Suppressor macrophage treated with lipopolysaccharide for 4 hours (primary cell): ENCODE measurements at places on chromosomes 16 and 17.

- DNase-seq: no peak
Measured at GRCh38 chr16:85249418-85250146, 137.3 kb upstream of the CIBAR2 start.

DNA sequence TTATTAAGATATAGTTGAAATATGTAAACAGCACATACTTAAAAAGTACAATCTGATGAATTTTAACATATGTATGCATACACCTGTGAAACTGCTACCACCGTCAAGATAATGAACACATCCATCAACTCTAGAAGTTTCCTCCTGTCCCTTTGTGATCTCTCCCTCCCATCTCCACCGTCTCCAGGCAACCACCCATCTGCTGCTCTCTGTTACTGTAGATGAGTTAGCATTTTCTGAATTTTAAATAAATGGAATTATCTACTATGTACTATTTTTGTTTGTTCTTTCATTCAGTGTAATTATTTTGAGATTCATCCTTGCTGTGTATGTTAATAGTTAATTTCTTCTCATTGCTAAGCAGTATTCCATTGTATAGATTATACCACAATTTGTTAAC is 40.2 kb upstream of the SMPD3 start:
- DNase-seq: no peak

- DNase-seq: peak; percentile 78
Measured at GRCh38 chr17:39122991-39123390, 28.4 kb downstream of the PLXDC1 start.

- no peak for DNase-seq
Measured at GRCh38 chr16:85329059-85329812, 217.0 kb upstream of the CIBAR2 start.

DNA sequence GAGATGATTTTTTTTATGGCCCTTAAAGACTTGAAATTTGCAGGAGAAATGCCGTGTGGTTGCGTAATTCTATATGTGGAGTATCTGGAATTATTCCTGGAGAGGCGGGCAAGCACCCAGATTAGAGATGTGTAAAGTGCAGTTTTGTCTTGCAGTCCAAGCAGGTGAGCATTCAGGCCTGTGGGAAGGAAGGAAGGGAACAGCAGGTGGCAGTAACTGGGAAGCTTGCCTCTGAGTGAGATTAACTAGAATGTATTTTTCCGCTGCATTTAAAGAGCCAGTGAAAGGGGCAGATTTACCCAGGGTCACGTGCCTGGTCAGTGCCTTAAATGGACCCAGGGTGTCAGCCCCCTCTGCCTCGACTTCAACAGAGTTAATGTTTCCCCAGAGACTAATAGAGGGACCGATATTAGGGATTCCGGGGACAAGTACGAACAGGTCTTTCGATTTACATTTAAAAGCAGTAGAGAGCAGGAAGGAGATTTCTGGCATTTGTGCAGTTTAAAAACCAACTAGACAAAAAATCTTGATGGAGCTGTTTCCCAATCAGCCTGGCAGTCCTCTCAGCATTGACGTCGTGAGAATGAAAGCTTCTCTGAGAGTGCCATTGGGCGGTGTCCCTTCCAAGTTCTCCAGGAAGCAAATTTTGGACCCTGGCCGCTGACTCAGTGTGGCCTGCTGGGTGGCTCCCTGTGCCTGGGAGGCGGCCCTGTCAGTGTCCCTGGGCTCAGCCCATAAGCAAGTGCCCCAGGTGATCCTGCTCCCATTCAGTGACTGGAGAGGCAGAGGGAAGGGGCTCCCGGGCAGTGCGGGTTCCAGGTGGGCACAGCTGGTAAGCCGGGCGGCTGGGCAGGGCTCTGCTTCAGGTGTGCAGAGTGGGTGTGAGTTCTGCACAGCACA is 38.2 kb downstream of the KSR1 start:
- peak; percentile 80 for DNase-seq

GRCh38 chr17:28330671-28331070 is 4.6 kb downstream of the IFT20 start:
- DNase-seq: no peak

- DNase-seq: no peak
Measured at GRCh38 chr17:40475234-40475908, 26.1 kb downstream of the TNS4 start.

GRCh38 chr17:68089881-68090280 is 54.3 kb downstream of the KPNA2 start:
- peak; percentile 96 for DNase-seq

DNA sequence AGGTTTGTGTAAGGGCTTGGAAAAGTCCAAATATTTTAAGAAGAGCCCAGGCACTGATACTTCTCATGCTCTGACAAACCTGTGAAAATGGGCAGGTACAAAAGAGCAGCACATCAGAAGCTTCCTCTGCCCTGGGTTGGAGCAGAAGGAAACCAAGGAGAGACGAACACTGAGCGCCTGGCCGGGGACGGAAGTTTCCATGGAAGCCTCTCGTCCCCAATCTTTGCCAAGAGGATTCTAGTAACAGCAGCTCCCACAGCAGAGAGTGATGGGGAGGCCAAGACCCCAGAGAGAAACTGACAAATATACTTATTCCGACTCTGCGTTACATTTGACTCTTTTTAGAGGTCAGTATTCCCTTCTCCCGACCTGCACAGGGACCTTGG is 268.5 kb downstream of the C16orf95 start:
- DNase-seq: no peak

GRCh38 chr17:12492450-12492849 is 173.2 kb upstream of the MYOCD start:
- no peak for DNase-seq

GRCh38 chr16:51440131-51440889 is 289.2 kb upstream of the SALL1 start:
- DNase-seq: no peak

- no peak for DNase-seq
Measured at GRCh38 chr16:75026892-75027391, 28.1 kb downstream of the ZNRF1 start.

GRCh38 chr16:80116711-80117110 is 424.1 kb upstream of the DYNLRB2 start:
- no peak for DNase-seq

DNA sequence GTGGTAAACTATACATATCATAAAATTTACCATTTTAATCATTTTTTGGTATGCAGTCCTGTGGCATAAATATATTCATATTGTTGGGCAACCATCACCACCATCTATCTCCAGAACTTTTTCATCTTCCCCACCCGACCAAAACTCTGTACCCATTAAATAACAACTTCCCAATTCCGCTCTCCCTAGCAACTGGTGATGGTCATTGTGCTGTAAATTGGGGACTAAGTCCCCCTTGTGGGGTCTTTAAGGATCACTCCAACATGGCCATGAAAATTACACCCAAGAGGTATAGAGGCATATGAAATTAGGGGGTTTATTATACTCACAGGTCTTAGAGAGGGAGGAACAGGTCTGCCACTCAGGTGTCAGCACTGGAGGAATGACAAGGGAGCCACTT is 57.4 kb upstream of the NKD1 start:
- DNase-seq: no peak

- no peak for DNase-seq
Measured at GRCh38 chr17:80160536-80160935, 9.3 kb upstream of the CARD14 start.

GRCh38 chr16:506246-506546 is 21.3 kb upstream of the CAPN15 start:
- DNase-seq: no peak

DNA sequence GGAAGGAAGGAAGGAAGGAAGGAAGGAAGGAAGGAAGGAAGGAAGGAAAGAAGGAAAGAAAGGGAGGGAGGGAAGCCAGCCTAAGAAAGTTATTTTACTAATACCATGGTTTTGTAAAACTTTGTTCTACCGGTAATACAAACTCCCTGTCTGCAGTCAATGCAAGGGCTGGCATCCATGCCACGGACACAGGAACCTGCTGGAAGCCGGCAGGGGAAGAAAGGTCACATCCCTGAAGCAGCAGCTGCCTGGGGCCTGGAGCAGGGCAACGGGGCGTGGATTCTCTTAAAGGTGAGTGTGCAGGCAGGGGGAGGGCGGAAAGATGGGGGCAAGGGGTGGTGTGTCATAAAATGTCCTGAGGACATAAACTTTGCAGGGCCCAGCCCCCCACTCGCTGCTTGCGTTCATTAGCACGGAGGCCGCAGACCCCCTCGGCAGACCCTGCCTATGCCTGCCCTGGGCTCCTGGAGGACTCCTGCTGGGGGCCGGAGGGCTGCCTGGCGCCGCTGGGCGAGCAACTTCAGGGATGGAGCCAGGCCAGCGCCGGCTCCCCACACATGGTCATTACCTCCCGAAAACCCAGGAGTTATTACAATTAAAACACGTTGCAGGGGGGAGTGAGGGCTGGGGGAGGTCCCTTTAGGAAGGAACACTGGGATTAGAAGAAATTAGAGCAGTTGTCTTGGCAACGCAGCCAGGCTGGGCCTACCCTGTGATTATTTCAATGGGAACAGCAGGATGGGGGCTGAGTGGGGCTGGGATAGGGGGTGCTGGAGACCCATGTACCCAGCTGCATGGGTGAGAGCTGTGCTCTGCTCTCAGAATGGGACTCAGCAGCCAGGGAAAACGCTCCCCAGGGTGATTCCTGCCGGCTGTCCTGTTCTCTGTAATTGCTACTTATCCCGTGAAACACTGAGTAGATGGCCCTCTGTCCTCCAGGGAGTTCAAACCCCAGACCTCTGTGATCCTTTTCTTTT is 257.9 kb downstream of the SOX9 start:
- DNase-seq: no peak

DNA sequence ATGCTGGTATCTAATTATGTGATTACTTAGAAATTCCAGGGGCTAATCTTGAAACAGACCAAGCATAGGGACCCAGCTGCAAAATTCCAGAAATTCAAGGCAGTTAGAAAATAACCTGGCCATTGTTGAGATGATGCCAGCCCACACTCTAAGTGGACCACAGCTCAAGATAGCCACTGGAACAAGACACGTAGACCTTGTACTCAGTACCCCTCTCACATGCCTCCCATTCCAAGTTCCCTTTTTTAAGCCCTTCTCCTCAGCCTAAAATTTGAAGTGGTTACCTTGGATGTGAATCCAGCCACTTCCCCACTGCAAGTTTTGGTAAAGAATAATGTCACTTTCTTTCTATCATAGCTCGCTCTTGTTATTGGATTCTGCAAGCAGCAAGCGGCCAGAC is 4.1 kb upstream of the ZNF19 start:
- no peak for DNase-seq

DNA sequence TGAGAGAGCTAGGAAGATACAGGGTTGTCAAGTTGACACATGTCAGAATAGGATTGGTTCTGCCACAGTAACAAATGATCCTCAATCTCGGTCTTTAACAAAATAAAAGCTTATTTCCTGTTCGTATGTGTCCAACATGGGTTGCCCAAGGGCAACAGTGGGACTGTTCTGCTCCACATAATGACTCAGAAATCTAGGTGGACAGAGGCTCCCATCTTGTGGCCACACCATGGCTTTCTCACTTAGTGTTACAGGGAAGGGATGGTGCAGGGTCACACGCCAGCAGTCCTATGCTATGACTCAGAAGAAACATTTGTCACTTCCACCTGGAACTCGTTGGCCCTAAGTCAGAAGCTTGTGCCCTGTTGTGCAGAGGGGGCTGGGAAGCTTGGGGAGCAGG is 364.9 kb downstream of the SNX29 start:
- DNase-seq: no peak

DNA sequence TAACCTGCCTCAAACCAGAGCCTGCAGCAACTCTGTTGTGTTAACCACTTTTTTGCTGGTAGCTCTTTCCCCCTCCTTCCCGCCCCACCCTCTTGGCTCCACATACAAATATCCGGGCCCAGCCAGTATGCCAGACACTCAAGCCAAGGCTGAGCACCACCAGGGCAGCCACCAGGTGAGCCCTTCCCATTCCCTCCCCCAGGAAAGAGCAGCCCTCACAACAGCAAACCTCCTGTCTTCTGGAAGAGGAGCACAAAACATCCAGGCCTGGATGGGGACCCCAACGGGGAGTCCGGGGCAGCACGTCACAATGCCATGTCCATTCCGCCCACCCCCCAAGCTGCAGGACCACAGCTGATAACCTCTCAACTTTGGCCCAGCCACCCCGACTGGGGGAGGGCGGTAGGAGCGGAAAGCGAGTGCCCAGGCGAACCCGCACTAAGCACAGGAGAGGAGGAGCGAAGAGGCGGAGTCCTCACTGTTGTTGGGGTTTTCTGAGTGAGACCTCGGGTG is 757 bp downstream of the ORMDL3 start:
- DNase-seq: no peak

- no peak for DNase-seq
Measured at GRCh38 chr16:35678-36305, 17.6 kb downstream of the POLR3K start.

DNA sequence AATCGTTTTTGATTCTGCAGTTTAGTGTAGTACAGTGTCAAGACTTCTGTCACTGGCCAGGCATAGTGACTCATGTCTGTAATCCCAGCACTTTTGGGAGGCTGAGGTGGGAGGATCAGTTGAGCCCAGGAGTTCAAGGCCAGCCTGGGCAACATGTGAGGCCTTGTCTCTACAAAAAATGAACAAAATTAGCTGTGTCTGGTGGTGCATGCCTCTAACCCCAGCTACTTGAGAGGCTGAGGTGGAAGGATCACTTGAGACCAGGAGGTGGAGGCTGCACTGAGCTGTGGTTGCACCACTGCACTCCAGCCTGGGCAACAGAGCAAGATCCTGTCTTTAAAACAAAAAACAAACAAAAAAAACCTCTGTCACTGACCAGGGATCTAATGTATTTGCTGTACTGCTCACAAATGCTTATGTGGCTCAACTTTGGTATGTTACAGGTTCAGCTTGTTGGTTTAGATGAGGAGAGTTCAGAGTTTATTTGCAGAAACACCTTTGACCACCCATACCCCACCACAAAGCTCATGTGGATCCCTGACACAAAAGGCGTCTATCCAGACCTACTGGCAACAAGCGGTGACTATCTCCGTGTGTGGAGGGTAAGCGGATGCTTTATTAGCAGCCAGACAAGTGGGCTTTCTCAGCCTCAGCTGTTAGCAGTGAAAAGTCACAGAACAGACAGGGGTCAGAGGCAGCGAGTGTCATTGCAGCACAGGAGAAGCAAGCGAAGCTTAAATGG is 22.5 kb upstream of the TACO1 start:
- no peak for DNase-seq

DNA sequence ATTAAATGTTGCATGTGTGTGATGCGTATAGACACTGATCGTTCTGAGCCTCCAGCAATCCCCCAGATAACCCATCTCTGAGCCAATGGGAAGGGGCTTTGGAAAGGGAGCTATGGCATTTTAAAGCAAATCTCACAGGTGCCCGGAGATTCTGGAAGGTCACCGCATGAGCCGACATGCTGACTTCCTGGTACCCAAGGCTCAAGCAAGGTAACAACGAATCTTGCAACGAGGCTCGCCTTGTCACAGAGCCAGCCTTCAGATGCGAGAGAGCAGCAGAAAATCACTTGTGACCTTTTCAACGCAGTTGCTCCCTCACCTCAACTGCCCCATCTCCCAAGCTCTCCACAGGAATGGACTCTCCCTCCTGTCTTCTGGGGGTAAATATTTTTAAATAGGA is 154.8 kb upstream of the CDH5 start:
- no peak for DNase-seq

DNA sequence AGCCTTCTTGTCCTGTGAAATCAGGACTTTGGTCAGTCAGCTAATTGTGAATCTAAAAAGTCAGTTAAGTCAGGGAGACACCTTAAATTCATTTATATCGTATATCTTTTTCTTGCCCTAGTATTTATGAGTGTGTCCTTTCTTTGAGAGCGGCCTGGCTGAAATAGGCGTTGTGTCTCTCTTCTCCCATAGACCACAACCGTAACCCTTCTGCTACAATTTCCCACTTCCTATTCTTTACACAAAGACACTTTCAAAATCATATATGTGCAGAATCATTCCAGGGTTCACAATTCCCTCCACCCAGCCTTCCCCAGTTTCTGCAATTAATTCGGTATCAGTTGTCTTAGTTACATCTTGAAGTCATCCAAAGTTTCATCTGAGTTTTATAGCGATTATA is 14.0 kb upstream of the COTL1 start:
- DNase-seq: peak; percentile 50

- DNase-seq: peak; percentile 92
Measured at GRCh38 chr17:77882481-77883212, 75.9 kb upstream of the TNRC6C start.
